ENCODE measurements at places on chromosomes 6 and 20.

- DNase-seq: no peak
These were observed 1.8 kb upstream of the VIP start for GRCh38 chr6:152748843-152749242.

- DNase-seq: no peak
These were observed 72.1 kb downstream of the RSPO3 start for GRCh38 chr6:127190552-127190951.

GRCh38 chr6:167898673-167899311 lies 72.1 kb downstream of the AFDN start:
- no peak for DNase-seq

GRCh38 chr6:153729189-153729588 lies 309.9 kb upstream of the OPRM1 start:
- DNase-seq: no peak
